ENCODE measurements at places on chromosomes 13 and 19. TPM values are rescaled to one million over a fixed set of nuclear protein-coding genes. Genes with fewer than 3 reads are reported as not detected.

SPACA4 gene
- total RNA-seq, result not detected

ERF gene
- total RNA-seq, result 105 TPM

CRTC1 gene
- total RNA-seq, result 3.5 TPM

PABPC3 gene
- 0.13 TPM for total RNA-seq

OR7A5 gene
- total RNA-seq, result not detected

PNMA8A gene
- 11.6 TPM for total RNA-seq

CBY2 gene
- total RNA-seq, result not detected
